ENCODE measurements at places on chromosomes 7 and 10.

DNA sequence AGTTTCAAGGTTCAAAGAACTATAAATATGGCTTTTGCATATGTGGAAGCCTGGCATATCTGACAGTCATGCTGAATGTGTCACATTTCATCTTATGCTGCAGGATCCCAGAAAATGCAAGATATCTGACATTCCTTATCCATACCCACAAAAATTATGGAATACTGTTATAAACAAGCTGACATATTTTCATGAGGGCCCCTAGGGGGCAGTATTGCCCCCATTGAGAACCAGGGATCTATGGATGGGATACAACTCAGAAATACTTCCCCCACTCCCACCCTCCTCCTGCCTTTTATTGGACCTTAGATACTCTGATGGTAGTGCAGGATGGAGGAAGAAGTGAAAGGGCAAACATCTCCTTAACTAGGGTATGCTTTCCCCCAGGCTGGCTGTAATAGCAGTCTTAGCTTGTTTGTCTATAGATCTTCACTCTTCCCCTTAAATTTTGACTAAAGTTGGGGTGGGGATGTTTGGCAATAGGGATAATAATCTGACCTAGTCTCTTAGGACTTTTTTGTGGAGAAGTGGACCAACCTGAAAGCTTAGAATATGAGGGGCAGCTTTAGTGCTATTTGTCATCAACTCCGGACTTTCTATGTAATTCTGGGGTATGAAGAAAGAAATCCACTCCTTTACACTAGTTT is 3.5 kb upstream of the GNGT1 start:
- DNase-seq, result peak; percentile 69

GRCh38 chr7:78161781-78162180 is 363.2 kb downstream of the PHTF2 start:
- no peak for DNase-seq

- DNase-seq, result peak; percentile 67
Measured at GRCh38 chr10:69010151-69010640, 21.6 kb downstream of the KIFBP start.

DNA sequence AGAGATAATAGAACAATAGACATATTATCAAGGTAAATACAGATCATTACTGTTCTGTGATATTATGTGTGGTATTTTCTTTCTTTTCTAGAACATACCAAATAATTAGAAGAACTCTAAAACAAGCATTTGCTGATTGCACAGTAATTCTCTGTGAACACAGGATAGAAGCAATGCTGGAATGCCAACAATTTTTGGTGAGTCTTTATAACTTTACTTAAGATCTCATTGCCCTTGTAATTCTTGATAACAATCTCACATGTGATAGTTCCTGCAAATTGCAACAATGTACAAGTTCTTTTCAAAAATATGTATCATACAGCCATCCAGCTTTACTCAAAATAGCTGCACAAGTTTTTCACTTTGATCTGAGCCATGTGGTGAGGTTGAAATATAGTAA is 185.5 kb downstream of the CFTR start:
- DNase-seq, result peak; percentile 64

GRCh38 chr7:5422396-5423305 is 983 bp downstream of the TNRC18 start:
- peak; percentile 72 for DNase-seq

- no peak for DNase-seq
Measured at GRCh38 chr10:124722798-124723783, 21.1 kb downstream of the FAM53B start.

DNA sequence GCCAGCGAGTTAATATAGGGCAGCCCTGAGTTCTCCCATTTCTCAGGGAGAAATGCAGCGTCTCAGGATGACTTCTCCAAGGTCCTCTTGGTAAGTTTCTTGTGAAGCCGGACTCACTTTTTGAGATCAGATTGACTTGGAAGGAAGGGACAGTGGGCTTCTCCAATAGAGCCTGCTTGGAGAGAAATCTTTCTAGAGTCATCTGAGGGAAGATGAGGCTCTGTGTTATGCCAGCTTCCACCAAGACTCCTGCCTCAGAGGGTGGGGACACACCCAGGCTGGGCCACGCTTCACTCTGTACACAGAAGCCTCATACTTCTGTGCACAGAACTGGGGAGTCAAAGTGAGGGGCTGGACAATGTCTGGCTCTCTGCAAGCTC is 5.6 kb downstream of the C10orf105 start:
- DNase-seq, result no peak

DNA sequence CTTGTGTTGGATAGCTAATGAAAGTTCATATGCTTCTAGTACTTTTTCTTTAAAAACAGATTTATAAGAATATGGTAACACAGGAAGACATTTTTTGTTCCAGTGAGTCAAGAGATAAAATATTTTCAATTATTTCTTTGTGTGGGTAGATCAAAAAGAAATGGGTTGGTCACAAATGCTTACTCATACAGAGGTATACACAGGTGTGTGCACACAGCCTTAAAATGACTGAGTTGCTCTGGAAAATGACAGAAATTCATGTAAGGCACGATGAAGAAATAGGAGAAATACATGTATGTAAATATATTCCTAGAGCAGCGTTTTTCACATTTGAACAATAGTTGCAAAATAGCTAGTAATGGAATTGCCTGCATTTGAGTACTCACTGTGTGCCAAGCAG is 66.0 kb downstream of the ST7 start:
- no peak for DNase-seq

All from adipocyte (in vitro differentiated cells).